NCI-H446 (cell line): ENCODE measurements at places on chromosomes 16 and 17.

DNA sequence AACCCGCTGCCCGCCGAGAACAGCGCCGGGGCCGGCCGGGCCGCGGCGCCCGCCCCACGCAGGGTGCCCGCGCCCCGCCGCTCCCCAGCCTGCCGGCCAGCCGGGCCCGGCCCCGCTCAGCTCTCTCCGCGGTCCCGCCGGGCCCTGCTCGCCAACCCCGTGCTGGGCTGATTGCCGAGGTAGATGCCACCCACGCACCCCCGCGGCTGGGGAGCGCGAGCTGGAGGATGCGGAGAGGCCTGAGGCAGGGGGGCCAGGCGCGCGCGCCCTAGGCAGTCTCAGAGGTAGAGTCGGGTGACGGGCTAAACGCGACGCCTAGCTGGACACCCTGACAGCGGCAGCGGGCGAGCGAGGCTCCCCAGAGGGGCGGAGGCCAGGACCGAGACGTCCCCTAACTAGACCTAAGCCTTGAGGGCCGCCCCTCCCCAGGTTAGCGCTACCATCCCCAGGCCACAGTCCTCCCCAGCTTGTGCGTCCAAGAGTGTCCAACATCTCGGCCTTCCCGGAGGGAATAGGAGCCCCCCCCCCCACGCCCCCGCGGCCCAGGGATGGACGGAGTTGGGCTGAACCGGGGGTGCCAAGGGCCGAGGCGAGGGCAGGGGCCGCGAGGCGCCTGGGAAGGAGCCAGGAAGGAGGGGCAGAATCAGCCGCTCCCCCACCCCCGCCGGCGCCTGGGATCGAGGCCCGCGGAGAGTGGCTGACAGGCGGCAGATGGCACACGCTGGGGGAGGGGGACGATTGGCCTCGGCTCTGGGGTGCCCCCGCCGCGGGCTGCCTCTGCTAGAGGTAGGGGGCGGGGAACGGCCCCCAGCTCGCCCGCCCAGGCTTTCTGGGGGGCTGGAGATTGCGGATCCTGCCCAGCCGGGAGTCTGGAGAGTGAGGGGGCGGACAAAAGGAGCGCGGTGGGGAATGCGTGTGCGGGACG is 2.5 kb upstream of the ZNF423 start:
- no peak for DNase-seq

- no peak for DNase-seq
Observed at GRCh38 chr16:13391337-13391736, 489.9 kb downstream of the SHISA9 start.

- no peak for DNase-seq
Observed at GRCh38 chr17:33342025-33342424, 48.9 kb upstream of the ASIC2 start.

GRCh38 chr16:79170555-79171246 is 429.8 kb downstream of the MAF start:
- DNase-seq, result no peak

DNA sequence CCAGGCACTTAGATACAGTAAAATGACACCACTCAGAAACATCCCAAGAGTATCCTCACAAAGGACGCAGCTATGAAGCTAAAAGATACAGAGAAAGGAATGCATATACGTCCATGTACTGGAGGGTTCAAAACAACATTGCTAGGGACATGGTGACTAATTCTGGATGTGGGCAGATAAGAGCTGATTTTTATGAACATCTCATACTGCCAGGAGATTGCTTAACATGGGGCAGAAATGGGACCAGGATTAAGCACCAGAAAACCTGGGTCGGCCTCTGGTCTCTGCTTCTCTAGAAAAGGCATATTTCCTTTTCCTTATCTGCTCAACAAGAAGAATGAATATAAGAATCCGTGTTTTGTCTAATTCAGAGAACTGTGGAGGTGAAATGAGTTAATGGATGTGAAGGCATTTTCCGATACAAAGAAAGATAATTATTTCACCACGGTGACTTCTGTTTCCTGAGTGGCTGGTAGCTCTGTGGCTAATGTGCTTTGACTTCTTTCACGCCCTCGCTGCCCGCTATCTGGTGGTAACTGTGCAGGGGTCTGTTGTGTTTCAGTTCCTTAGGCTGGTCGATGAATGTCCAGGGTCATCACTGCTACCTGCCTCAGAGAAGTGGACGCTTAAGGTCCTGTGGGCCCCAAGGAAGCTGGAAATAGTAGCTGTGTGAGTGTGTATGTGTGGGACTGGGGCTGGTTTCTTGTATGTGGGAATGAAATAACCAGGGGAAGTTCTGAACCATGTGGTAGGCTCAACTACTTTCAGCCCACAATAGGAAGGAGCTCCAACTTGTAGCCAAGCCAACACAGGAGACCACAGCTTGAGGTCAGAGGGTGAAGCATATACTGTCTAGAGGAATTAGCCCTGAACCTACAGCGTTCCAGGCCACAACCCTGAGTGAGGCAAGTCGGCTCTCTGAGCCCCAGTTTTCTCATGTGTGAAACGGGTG is 15.8 kb upstream of the CCL5 start:
- no peak for DNase-seq

DNA sequence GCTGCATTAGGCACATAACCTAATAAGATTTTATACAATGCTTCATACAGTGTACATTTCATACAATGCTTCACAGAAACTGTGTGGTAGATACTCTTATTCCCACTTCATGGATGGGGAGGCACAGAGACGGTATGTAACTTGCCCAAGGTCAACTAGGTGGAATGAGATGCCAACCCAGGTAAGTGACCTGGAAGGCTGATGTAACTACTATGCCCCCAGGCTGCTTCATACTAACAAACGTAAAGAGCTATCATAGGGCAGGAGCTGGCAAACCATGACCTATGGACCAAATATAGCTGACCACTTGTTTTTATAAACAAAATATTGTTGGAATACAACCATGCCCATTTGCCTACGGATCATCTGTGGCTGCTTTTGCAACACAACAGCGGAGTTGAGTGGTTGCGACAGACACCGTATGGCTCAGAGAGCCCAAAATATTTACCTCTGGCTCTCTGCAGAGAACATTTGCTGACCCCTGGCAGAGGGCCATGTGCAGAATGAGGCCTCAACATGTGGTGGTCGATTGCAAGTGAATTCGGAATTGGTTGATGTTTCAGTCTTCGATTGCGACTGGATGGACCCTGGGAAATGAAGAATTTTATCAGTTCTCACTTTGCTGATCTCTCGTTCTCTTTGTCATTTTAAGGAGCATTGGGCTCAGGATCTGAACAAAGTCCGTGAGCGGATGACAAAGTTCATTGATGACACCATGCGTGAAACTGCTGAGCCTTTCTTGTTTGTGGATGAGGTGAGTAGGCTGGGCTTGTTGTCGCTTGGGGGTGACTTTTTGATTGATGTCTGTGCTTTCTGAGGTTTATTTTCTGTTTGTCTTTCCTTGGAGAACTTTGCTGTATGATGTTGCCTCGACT is 109.7 kb downstream of the PLCG2 start:
- no peak for DNase-seq

- no peak for DNase-seq
Observed at GRCh38 chr17:78940258-78940657, 15.1 kb upstream of the TIMP2 start.

DNA sequence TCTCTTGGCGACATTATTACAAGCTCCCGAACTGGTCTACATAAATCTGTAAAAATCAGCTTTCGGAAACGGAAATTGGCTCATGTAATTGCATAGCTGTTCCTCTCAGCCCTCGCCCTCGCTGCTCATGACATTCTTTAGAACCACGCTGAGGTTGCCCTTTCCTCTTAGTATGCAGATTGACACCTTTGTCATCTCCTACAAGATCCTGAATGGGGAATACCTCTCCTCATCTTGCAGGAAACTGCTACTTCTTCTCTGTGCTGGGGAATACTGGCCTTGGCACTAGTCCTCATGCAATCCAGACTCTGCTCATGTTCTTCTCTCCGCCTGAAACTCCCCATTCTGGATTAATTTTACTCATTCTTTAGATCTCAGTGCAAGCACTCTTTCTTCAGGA is 22.2 kb upstream of the CDH8 start:
- no peak for DNase-seq

DNA sequence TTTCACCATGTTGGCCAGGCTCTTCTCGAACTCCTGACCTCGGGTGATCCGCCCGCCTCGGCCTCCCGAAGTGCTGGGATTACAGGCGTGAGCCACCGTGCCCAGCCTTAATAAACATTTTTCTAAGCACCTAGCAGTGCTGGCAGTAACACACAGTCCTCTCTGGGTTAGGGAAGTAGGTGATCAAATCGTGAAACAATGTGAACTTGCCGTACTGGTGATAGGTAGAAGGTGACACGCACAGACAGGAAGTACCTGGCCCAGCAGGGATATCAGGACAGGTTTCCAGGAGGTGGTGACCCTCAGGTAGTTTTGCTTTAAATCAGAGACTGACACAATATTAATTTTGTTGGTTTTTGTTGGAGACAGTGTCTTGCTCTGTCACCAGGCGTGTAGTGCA is 4.5 kb downstream of the PLD2 start:
- no peak for DNase-seq

DNA sequence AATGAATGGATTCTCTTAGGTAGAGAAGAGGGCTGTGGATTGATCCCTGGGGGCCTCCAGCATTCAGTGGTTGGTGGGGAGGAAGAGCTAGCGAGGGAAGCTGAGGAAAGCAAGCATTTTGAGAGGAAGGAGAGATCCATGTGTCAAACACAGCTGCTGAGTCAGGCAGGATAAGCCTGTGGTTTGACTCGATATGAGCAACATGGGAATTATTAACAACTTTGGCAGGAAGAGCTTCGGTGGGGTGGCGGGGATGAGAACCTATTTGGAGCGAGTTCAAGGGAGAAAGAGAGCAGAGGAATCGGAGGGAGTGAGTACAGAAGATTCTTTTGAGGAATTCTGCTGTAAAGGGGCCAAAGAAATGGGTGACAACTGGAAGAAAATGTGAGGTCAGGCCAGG is 59.5 kb upstream of the CDC42EP4 start:
- no peak for DNase-seq

DNA sequence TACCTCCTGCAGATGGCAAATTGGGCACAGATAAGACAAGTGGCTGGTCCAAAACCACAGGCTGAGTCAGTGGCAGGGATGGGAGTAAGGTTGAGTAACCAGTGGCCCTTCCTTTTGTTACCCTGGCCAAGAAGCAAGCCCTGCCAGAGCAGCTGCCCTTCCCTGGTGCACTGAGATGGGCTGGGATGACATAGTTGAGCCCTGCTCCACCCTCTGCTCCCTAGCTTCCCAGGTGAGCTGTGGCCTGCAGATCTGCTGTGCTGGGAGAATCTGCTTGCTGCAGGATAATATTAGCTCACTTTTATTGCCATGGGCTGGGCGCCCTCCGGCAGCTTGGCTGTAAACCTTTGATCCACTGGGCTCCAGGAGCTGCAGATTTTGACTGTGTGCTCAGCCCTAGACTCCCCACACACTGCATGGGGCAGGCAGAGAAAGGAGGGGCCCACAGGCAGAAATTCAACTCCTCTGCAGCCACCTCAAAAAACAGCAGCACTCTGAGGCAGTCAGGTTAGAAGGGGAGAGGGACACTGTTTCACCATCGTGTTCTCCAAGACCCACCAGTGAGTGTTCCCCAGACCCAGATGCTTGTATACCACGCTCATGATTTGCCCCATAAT is 101.8 kb downstream of the CBLN1 start:
- no peak for DNase-seq

- DNase-seq, result no peak
Observed at GRCh38 chr16:88686062-88686438, 257 bp downstream of the SNAI3 start.

- DNase-seq, result no peak
Observed at GRCh38 chr17:45230410-45230786, 8.7 kb downstream of the FMNL1 start.

- no peak for DNase-seq
Observed at GRCh38 chr17:17205368-17206123, 587 bp downstream of the PLD6 start.

- DNase-seq, result no peak
Observed at GRCh38 chr17:17515934-17516930, 20.0 kb upstream of the RASD1 start.

- no peak for DNase-seq
Observed at GRCh38 chr16:10871157-10871991, 5.6 kb upstream of the CIITA start.

DNA sequence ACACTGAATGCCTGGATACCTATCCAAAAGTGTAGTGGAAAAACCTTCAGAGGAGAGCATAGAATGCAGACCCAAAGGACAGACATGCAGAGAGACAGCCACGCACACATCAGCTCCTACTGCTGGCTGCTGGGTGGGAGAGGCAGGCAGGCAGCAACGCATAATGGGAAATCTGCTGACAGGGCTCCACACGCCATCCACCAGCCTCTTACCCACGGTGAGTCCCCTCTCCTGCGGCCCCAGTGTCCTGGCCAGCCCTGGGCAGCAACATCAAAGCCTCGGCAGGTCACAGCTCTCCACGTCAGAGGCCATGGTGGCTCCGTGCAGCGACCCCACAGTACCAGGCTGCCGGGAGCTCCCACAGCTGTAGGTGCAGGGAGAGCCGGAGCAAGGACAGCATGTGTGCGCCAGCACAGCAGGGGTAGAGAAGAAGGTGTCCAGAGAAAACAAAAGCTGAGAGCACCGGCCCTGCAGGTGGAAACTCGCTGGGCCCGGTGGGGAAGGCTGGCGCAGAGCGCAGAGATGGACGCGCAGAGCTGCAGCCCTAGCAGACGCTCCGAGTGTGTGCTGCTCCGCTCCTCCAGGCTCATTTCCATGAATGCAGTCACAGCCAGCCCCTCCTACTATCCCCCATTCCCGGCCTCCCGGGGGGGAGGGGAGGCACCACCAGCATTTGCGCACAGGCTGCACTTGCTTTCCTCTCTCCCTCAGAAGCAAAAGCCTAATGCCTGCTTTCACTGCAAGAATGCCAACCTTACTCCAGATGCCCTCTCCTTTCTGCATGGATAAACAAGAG is 58.9 kb downstream of the CYTH1 start:
- no peak for DNase-seq

DNA sequence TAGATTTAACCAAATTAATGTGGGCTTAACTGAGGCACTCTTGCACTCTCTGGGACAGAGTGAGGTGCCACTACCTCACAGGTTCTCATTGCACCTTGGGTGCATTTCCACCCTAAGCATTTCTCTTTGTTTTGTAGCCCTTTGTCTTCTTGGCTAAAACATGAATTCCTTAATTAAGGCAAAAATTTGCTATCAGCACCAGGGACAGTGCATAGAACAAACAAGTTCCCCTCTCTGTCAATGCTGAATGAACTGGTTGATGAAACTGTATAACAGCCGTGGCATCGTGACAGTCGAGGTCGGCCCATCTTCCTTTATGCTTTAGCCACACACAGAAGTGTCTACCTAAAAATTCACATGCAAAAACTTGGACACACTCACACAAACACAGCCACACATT is 74.8 kb downstream of the HS3ST2 start:
- DNase-seq, result no peak

DNA sequence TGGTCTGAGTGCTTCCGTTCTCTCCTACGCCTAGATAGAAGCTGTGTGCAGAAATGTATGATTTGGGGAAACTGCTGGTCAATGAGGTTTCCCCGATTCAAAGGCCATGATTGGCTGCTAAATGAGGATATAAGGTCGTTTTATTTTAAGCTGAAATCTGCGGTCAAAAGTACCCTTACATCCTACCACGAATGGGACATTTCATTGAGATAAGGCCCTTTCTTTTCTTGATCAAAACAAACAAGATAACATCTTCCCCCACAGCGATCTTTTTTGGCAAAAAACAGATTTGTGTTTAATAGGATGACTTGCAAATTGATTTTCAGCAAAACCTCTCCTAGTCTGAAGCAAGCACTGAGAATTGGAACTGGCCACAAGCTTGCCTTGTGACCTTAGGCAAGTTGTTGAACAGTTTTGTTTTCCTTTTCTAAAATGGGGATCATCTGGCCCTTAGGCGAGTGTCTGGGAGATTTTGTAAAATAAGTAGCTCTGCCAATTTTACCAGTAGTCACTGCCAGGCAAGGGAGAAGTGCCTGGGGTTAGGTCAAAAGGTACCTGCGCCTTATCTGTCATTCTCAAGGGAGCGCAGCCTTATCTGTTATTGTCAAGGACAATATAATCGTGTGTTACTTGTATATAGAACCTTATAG is 635 bp downstream of the SCPEP1 start:
- no peak for DNase-seq
